ENCODE measurements at places on chromosomes 6 and 20.

DNA sequence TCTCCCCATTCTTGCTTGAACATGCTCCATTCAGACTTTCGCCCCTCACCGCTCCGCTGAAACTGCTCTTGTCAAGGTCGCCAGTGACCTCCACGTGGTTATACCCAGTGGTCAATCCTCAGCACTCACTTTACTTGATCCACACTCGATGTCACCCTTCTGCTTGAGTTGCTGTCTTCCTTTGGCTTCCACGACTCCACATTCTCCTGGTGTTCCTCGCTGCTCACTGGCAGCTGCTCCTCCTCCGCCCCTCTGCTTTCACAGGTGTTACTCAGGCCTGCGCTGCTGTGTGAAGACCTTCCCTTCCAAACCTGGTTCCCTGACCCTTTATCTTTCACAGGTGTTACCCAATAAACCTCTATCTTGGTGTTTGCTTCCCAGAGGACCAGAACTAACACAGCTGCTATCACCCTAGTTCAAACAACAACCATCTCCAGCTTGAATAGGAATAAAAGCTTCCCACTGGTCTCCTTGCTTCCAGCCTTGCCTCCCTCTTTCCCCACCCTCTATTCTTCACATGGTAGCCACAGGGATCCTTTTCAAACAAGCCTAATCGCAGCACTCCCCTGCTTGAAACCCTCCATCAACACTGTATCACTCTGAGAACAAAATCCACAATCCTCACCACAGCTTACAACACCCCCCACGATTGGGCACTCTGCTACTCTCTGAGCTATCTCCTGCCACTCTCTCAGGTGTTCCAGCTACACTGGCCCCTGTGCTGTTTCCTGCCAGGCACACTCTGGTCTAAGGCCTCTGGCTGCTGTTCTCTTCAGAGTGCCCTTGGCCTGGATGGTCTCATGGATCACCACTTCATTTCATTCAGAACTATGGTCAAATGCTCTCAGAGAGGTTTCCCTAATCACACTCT is 10.7 kb downstream of the PPIL1 start:
- DNase-seq = no peak

- DNase-seq = no peak
Measured at GRCh38 chr20:1866834-1867233, 28.4 kb upstream of the SIRPA start.

GRCh38 chr6:121694801-121695251 is 259.4 kb downstream of the GJA1 start:
- DNase-seq = no peak

DNA sequence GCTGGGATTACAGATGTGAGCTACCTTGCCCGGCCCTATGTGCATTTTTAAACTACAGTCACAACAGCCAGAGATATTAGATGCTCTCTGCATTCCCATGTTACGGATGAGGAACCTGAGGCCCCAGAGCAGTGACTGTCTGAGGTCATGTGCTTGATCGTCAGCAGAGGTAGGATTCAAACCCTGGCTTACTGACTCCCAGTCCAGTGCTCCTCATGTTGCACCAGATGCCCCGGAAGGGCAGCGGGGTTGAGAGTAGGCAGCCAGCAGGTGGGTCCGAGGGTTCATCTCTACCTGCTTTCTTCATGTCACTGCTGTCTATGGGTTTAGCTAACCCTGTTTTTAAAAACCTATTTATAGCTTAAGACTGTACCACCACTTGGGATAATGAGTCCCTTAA is 9.3 kb upstream of the ZNF335 start:
- no peak for DNase-seq

GRCh38 chr20:57561356-57562279 is 708 bp downstream of the PCK1 start:
- no peak for DNase-seq

DNA sequence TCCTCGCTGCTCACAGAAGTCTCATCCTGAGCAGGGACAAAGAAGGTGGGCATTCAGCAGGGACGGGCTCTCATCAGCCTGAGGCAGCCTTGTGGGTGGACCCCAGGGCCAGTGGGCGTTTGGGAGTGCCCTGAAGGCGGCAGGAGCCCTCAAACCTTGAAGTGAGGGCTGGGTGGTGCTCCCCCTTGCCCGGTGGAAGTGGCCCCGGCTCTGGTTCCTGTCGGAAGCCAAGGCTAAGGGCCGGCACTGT is 110.5 kb downstream of the NOL4L start:
- DNase-seq = no peak

GRCh38 chr6:38959138-38959537 is 89.4 kb upstream of the GLP1R start:
- DNase-seq = no peak

DNA sequence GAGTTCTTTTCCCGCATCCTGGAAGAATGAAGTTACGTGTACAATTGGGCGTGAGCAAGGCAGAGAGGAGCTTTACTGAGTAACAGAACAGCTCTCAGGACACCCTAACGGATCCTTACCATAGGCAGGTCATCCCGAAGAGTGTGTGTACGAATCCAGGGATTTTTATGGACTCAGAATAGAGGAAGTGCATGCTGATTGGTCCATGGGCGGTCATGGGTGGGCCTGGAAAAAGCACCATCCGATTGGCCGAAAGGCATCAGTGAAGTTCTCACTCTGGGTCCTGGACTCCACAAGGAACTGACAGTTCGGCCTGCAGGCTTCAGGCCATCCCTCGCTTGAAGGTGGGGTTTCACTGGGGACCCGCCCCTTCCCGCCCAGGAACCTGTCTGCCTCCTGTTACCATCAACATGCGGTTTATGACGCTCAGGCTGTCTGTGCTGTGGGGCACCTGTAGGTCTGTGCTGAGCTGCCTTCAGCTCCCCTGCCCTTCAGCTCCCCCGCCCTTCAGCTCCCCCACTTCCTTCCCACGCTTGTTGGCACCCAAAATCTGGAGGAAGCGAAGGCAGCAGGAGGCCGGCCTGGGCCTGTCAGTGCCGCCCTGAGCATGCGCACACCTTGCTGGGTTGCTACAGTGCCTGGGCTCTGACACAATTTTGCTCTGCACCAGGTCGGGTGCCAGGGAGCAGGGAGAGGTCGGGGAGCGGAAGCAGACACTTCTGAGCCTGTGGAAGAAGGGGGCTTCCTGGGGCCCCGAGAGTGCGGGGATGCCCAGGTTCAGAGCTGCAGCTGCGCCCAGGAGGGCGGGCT is 57.9 kb upstream of the MANEA start:
- peak; percentile 24 for DNase-seq

DNA sequence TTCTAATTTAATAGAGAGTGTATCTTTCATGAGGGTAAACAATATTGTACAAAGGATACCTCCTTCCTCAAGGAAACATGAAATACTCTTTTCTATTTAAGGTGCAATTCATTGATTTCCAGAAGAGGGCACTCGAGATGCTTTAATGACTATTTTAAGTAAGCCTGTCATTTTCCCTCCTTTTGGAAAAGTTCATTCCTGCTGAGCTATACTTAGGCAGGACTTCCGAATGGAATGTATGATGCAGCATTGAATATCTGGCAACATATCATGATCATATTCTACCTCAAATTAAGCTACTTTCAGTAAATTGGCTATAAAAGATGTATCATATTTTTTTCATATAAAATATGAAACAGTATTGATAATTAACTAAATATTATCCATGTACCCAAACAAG is 5.0 kb downstream of the DST start:
- DNase-seq = no peak

- DNase-seq = no peak
Measured at GRCh38 chr6:67345946-67346345, 1289.1 kb upstream of the ADGRB3 start.

DNA sequence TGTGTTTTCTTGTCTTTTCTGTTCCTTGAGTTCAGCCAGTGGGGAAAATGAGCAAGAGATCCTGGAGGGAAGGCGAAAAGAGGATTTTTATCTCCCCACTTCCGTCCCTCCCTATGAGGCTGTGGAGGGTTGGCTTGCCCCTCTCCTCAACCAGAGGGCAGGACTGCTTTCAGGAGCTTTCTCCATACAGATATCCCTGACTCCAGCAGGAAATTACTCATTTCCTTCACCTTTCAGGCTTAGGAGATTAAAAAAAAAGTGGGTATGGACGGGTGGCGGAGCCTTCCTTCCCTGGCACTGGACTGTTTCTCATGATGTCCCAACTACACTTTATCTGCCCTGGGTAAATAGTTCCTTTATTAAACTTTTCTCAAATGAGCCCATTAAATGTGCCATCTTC is 241.2 kb downstream of the FRK start:
- DNase-seq = no peak

DNA sequence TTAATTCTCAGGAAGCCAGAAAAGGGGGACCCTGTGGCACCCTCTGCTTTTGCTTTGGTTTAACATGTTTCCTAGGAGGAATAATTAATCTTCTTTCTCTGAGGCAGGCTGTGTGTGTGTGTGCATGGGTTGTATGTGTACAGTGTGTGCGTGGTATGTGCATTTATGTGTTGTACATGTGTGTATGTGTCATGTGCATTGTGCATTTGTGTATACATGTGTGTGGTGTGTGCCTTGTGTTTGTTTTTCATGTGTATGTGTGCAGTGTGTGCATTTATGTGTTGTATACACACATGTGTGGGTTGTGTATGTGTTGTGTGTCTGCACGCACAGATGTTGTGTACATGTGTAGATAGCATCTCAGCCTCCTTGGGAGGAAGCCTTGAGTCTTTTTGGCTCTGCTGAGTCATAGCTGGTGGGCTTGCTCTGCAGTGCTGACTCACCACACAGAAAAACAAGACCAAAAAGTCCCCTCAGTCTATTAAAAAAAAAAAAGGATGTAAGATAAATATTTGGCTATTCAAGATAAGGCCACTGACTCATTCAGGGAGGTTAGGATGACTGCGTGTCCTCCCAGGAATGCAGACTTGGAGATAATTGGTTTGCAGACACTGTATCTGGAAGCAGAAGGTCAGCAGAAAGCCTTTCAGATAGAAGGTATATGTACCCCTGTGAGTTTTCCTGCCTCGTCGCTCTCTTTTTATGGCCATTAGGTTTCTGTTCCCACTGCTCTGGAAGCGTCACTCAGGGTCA is 58.6 kb downstream of the SYNJ2 start:
- DNase-seq = no peak

DNA sequence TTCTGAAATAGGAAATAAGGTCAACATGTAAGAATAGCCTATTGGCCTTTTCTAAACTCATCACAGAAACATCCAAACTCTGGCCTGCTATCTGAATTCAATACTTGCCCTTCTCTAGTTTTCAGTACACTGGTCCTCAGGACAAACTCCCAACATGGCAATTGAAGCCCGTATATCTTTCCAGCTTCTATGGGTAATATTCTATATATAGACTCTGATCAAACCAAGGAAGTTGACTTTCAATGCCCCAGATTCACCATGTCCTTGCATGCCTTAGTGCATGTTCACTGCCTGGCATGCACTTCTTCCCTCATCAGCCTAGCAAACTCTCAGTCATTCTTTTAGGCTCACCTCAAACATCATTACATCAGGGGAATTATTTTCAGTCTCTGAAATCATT is 73.2 kb downstream of the RSPO3 start:
- DNase-seq = no peak

Measured in left colon (tissue), 2 donors.